Colonic mucosa (tissue), 4 donors: ENCODE measurements at places on chromosomes 2 and 18. TPM values are rescaled to one million over a fixed set of nuclear protein-coding genes. Genes with fewer than 3 reads are reported as not detected.

FBXO48 gene
- total RNA-seq = 1.5 TPM

SULT1C4 gene
- total RNA-seq = 0.59 TPM

CHRNG gene
- total RNA-seq = not detected

IL36B gene
- not detected for total RNA-seq

CIB4 gene
- total RNA-seq = not detected

SH3RF3 gene
- total RNA-seq = 1.3 TPM

DPYSL5 gene
- total RNA-seq = 0.24 TPM

DNA sequence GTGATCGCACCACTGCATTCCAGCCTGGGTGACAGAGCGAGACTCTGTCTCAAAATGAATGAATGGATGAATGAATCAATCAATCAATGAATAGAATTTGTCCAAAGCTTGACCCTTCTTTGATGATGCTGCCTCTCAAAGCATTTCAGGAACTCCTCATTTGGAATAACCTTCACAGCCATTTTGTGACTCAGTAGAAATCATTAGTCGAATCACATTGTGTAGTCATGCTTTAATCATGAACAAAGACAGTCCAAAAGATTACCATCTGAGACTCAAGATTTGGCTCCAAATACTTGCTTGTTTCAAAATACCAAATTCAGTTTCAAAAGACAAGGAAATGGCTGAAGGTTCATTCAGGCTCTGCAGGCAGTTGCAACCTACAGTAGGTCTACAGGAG lies 83.1 kb downstream of the VWA3B start:
- DNase-seq = no peak

DNA sequence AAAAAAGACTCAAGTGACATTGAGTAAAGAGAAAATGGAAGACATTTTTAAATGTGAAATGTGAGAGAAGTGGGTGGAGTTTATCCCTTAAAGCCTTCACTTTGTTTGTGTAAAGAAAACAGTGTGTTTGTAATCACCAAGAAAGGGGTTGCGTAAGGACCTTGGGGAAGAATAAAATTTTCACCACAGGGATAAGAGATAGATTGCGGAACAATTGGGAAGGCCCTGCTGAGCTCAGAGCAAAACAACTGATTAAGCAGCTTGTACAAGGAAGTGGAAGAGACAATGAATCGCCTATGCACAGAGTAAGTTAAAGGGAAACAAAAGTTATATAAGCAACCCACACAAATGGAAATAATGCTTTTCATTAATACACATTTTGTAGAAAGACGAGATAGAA lies 327.7 kb downstream of the RAD51AP2 start:
- DNase-seq = no peak

DNA sequence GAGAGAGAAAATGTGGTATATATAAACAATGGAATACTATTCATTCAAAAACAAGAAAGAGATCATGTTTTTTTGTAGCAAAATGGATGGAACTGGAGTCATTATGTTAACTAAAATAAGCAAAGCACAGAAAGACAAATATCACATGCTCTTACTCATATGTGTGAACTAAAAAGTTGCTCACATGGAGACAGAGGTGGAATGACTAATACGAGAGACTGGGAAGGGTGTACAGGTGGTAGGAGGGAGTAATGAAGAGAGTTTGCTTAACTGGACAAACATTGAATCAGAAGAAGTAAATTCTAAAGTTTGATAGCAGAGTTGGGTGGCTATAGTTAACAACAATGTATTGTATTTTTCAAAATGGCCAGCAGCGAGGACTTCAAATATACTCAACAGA lies 1080.7 kb upstream of the CHAC2 start:
- DNase-seq = no peak

DNA sequence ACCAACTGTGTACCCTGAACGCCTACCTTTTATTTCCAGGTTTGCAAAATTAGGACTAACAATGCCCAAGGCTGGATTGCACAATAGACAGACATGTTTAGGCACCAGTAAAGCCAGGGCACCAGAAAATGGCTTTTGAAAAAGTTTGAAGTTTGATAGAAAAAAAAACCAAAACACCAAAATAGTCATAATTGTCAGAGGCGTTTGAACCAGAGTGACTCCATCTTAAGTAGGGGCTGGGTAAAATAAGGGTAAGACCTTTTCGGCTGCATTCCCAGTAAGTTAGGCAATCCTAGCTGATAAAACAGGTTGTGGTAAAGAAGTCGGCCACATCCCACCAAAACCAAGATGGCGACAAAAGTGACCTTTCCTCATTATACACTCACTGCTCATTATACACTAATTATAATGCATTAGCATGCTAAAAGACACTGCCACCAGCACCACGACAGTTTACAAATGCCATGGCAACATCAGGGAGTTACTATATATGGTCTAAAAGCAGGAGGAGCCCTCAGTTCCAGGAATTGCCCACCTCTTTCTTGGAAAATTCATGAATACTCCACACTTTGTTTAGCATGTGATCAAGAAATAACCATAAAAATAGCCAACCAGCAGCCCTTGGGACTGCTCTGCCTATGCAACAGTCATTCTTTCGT lies 105.1 kb upstream of the MSH2 start:
- DNase-seq = no peak

GRCh38 chr2:31429040-31429439 lies 14.5 kb upstream of the XDH start:
- DNase-seq = no peak

DNA sequence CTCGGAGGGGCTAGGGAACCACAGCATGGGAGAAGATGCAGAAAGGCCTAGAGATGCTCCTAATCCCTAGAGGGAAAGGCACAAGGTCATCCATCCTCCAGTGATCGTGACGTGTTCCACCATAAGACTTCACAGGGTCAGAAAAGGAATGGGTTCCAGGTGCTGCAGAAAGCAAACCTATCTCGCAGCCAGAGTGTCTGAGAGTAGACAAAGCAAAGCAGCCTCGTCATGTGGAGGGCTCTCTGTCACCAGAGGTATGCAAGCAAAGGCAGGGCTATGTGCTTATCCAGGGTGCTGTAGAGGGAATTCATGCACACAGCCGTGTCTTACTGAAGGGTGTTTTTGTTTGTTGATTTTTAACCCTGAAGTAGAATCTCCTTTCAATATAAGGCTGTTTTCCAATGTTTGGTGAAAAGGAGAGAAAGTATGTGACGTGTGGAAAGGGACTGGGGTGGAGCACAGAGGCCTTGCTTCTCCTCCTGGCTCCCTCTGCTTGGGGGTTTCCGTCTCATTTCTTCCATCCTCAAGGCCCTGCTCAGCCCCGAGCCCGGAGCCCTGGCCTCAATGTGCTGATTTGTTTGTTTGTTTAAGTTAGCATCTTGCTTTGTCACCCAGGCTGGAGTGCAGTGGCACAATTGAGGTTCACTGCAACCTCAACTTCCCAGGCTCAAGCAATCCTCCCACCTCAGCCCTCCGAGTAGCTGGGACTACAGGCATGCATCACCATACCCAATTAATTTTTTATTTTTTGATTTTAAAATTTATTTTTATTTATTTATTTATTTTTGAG lies 3.0 kb downstream of the GPR55 start:
- no peak for DNase-seq

- no peak for DNase-seq
These were observed 59.9 kb downstream of the INSIG2 start for GRCh38 chr2:118148133-118148532.

DNA sequence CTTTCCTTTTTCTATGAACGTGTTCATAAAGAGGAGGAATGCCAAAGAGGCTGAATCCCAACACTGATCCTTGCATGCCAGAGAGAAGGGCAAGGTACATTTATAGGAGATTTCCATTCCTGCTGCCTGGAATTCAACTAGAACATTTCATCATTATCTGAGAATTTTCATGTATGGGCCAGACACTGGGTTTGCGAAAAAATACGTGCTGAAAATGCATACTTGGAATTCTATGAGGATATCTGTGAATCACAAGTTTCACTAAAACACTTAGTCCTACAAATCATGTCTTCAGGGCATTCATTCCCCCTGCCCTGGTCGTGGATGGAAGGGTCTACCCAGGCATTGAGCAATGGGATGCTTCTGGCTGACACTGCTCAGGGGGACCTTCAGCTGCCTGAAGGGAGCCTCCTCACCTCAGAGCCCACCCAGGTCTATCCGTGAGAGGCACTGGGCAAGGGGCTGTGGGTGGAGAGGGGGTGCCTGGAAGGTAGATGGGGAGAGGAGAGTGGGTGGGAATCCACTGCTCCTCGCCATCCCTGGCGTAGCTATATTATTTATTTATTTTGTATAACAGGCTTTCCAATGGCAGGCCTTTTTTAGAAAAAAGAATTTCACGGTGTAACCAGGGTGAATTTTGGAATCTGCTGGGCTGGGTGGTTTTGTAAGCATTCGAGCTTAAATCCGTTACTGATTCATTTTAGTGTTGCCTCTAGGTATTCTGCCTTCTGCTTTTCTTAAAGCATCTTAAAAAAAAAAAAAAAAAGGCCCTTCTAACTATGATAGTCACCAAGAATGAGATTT lies 560.6 kb upstream of the ID2 start:
- no peak for DNase-seq
